ENCODE measurements at places on chromosomes 12 and 14.

- DNase-seq = no peak
Measured at GRCh38 chr12:54394281-54394719, 9.8 kb upstream of the ZNF385A start.

GRCh38 chr12:112473056-112473455, 54.3 kb downstream of the PTPN11 start:
- DNase-seq = no peak

- DNase-seq = no peak
Measured at GRCh38 chr12:131729254-131729955, 18.5 kb downstream of the SFSWAP start.

DNA sequence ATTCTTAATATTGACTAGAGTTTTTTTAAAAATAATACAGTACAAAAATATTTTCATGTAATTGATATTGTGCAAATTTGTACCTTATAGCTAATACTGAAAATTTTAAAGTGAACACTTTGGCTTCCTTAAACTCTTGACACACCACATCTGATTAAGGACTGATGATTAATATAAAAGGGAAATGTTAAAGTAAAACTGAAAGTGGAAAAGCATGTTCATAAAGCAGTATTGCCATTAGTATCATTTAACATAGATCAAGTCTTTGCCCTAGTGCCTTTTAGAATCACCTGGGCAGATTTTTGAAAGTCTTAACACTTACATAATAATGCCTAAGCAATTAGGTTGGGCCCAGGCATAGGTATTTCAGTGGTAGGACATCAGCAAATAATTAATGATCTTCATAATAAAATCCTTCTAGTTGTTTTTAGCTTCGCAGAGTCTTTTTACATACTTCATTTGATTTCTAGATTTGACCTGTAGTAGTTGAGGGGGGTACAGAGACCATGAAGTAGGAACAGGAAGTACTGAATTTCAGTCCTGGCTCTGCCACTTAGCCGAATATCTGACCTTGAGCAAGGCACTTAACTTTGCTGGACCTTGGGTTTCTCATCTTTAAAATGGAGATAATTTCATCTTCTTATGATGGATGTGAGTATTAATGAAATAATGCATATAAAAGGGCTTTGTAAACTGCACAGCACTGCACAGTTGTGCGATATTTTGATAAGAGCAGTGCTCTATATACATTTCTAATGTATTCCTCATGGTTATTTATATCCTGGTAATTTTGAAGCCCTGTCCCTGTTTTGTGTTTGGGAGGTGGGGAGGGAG, 43.7 kb downstream of the MARK3 start:
- DNase-seq = no peak

All from coronary artery (tissue), 2 donors.